Right forelimb (tissue), 1 donor: ENCODE measurements at places on chromosomes 4 and X.

GRCh38 chr4:11397146-11397545 is 31.5 kb downstream of the HS3ST1 start:
- DNase-seq: no peak

GRCh38 chr4:5217421-5217820 is 166.1 kb downstream of the STK32B start:
- no peak for DNase-seq

- no peak for DNase-seq
These were observed 6.7 kb upstream of the FAM200B start for GRCh38 chr4:15674926-15675325.

GRCh38 chrX:78119521-78120227 is 15.6 kb downstream of the PGK1 start:
- no peak for DNase-seq

- DNase-seq: no peak
These were observed 76.6 kb upstream of the QRFPR start for GRCh38 chr4:121457278-121457875.

- no peak for DNase-seq
These were observed 1844.6 kb upstream of the TENM3 start for GRCh38 chr4:180398564-180398963.

- peak; percentile 69 for DNase-seq
These were observed 96.2 kb downstream of the SOWAHB start for GRCh38 chr4:76801621-76802235.

DNA sequence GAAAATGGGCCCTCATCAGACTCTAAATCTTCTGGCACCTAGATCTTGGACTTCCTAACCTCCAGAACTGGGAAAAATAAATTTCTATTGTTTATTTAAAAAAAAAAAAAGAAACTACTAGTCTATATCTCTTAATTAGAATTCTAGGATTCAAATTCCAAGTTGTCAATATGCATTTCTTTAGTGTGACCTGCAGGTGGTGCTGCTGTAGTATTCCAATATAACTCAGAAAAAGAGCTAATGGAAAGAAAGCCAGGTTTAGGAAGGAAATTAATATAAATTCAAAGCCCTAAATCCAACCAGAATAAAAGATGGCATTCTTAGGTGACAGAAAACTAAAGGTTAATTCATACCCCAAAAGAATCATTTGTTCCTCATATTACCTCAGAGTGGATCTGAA is 80.0 kb upstream of the NALF2 start:
- no peak for DNase-seq

- no peak for DNase-seq
These were observed 80.4 kb downstream of the CT47B1 start for GRCh38 chrX:120795301-120795700.

- DNase-seq: no peak
These were observed 171.8 kb downstream of the HNRNPD start for GRCh38 chr4:82201805-82202641.

GRCh38 chr4:173213296-173213695 is 44.7 kb downstream of the GALNT7 start:
- no peak for DNase-seq

- DNase-seq: no peak
These were observed 142.8 kb downstream of the GRIA2 start for GRCh38 chr4:157363360-157363759.

GRCh38 chr4:61638591-61638990 is 438.5 kb downstream of the ADGRL3 start:
- no peak for DNase-seq

DNA sequence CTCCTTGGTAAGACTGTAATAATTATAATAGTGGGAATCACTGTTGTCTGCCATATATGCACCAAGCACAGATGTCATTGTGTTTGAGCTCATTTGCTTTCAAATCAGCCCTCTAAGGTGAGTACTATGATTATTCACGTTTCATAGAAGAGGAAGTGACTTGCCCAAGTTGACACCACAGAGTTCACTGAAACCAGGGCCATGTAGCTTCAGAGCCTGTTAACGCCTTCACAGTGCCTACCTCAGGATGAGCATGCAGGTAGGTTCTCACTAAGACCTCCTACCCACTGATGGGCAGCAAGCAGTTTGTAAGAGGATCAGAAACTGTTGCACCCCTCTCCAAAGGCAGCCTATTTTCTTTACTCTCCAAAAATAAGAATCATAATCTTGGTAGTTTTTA is 27.4 kb downstream of the TMPRSS11A start:
- no peak for DNase-seq
